ENCODE measurements at places on chromosomes 7 and 10.

DNA sequence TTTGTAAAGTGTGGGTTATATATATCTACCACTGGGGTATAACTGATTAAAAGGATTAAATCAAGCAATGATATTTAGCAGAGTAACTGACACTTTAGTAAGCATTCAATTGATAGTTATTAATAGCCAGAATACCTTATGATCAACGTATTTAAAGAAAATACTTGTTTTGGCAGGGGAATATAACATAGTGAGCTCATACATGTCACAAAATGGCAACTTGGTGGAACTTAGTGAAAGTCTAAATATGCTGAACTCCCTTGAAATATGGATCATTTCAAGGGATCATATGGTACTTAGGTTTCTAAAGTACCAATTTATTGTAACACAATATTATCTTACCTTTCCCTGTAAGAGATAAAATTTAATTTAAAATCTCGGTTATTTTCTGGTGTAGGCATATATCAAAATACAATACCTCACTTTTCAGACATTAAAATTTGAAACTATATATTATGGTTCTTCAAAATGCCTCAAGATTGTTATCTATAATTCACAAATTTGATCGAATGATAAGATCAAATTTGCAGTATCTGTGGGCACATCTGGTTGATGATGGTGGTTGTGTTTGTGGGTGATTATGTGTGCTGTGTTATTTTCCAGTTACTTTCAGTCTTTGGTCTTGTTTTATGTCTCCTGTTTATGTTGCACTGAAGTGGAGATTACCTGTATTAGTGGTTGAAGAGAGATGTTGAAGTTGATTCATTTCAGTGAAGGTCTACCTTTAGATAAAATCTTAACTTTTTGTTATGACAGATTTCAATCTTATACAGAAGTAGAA is 5.2 kb downstream of the ARL4A start:
- no peak for DNase-seq

DNA sequence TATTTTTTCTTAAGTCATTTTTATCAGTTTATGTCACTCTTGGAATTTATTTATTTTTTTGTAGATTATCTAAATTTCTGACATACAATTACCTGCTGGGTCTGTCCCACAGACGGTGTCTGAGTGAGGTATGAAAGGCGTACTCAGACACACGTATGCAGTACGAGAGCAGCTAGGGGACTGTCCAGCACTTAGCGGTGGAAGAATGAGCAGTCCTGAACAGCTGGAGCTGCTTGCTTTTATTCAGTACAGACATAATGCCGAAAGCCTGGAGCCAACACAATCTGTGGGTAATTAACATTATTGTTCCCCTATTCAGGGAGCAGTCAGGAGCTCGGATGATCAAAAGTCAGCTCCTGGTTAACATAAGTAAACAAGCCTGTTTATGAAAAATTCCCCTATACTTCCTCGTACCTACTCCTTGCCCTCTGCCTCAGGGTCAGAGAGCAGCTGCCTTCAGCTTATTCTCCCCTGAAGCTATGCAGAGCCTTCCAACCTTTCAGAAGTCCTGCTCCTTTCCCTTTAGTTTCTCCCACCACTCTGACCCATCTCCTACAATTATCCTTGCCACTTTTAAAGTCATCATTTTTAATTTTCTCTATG is 488.0 kb upstream of the POM121L12 start:
- no peak for DNase-seq

- no peak for DNase-seq
These were observed 141.4 kb upstream of the STK17A start for GRCh38 chr7:43441231-43442130.

GRCh38 chr7:43658718-43659548 is 70.4 kb downstream of the COA1 start:
- DNase-seq = no peak

DNA sequence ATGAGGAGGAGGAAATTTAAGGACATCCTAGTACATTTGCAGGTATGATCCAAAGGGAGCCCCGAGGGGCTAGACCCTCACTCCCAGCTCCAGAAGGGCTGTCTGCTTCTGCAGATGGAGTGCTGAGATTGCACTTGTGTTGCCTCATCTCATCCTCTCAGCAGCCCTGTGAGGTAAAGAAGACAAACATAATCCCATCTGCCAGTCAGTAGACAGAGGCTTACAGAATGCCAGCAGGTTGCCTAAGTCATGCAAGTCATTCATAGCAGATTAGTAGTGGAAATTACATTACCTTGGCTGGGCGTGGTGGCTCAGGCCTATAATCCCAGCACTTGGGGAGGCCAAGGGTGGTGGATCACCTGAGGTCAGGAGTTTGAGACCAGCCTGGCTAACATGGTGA is 45.4 kb downstream of the BLVRA start:
- DNase-seq = no peak

- DNase-seq = no peak
These were observed 437.5 kb downstream of the KIF20B start for GRCh38 chr10:90138844-90139243.

DNA sequence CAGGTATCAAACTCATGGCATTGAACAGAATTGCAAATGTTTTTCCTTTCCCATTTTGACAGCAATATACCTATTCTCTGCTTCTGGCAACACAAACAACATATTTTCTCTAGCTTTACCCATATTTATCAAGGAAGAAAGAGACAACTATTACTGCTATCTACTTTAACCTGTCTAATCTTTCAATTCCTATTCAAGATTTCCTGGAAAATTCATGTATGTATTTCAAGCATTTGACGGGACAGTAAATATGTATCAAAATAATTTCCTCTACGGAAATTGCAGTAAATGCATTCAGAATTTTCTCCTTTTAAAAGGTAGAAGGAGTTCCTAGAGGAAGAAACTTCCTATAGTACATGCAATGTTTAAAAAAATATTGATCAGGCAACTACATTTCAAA is 179.3 kb upstream of the LRRN3 start:
- no peak for DNase-seq

DNA sequence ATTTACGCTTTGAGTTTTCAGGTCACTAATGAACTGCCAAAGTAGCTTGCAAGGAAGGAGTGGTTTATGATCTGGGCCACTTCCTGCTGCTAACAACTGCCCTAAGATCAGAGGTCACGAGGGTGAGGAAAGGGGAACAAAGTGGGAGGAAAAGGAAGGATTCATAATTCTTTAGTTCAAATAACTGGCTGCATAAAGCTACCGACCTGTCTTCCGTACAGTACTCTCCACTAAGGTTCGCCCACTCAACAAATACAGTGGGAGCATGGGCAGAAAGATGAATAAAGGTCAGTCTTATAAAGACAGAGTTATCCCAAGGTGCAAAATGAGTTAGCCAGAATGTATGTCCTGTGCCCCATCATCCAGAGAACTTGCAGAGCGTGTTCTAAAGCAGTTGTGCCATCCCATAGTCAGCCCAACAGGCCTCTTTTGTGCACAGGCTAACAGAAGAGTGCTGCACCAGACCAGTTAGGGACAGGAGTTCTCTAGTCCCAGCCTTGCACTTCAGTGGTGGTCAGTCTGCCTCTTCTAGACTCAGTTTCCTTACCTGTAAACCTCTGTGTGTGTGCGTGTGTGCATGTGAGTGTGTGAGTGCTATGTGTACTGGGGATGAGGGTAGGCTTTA is 65.9 kb downstream of the CREB3L2 start:
- DNase-seq = no peak

- DNase-seq = peak; percentile 8
These were observed 1128.7 kb downstream of the CNTNAP2 start for GRCh38 chr7:147245274-147245673.

DNA sequence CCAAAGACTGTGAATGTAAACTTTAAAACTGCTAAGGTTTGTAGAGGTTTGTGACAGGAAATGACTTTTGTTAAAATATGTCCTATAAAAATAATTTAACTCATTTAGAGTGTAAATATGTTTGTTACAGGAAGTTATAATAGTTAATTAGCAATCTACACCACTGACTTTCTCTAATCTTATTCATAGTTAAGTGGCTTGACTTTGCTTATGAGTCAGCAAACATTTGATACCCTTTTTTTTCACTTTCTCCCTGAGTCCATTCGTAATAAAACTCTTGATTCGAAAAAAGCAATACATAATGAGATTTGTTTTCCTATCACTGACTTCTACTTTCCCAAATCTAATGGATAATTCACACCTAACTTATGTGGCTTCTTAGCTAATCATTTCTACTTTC is 317.7 kb upstream of the SEMA3C start:
- no peak for DNase-seq

GRCh38 chr7:18437101-18437500 is 58.4 kb upstream of the HDAC9 start:
- no peak for DNase-seq

DNA sequence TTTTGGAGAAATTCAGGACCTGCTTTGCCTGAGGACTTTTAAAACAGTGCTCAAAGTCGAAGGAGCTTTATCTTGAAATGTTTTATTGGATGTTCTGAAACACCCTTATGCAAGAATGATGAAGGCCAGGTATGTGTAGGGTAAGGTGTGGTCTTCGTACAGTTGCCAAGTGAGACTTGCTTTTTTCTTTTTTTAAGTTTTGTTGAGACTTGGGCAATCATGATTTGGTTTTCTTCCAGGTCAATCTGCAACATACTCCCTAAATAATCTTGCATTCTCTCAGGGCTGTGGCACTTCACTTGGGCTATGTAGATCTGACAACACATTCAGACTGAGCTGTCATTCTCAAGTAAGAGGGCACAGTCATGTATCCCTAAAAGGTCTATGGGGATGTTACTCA is 75.0 kb downstream of the GATA3 start:
- DNase-seq = no peak

DNA sequence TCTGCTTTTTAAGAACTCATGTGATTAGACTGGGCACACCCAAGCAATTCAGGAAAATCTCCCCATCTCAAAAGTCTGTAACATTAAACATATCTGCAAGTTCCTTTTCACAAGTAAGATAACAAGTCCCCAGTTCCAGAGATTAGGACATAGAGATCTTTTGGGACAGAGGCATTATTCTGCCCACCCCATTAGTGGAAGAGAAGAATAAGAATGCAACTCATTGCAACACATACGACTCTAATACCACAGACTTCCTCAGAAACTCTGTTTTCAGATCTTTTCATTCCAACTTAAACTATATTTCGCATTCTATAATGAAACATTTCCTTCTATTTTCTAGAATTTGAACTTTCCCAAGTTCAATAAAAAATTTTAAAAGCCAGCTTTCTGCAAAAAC is 137.7 kb downstream of the SEMA3C start:
- no peak for DNase-seq

GRCh38 chr7:108499566-108499965 is 26.4 kb downstream of the PNPLA8 start:
- DNase-seq = no peak

GRCh38 chr10:78194539-78195402 is 161.1 kb downstream of the RPS24 start:
- no peak for DNase-seq

DNA sequence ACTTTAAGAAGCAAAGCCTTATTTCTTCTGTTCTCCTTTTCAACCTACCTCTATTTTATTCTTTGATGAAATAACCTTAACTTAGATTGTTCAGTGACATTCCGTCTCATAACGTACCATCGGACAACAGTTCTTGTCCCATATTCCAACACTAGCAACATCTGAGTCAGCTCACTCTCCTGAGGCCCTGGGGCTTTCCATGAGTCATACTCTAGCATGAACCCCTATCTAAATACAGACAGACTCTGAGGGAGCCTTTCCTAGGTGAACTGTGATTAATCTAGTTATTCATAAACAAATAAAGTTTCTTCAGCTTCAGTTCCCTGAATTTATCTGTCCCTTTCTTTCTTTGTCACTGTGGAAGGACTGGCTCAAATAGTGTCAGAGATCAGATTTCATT is 168.7 kb upstream of the LYZL1 start:
- no peak for DNase-seq

GRCh38 chr7:91128683-91129348 is 135.4 kb upstream of the FZD1 start:
- DNase-seq = no peak

DNA sequence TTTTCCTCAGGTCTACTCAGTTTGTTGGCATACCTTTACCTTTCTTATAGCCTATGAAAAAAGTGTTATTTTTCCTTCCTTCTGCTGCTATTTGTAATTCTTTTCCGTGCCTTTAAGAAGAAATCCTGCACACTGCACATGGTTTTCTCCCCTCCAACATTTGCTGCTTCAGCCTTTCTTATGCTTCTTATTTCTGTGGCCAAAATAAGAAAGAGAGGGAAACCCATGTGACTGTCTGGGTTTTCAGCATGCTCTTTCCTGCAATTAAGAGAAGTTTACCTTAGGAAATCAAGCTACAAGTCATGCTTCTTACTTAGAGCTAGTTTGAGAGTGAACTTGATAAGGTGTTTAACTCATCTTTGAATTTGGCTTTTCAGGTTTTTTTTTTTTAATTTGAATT is 11.0 kb downstream of the TBC1D12 start:
- DNase-seq = no peak

DNA sequence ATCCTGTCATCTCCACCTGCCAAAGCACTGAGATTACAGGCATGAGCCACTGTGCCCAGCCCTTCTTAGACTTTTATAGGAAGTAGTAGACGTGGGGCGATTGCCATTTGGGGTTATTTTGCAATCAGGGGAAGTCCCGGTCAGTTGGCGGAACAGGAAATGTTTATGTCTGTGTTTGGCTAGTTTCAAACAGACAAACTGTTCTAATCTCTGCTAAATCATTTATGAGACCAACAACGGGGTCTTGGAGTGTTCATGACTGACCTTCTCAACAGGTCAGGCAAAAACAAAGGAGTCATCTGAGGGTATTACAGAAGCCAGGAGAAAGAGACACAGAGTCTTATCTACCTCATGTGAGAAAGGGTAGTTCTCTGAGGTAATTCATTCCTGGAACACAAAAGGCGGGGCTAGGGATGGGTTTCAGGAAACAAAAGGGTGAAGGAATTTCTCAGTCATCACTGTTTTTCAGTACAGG is 6.6 kb upstream of the TPK1 start:
- no peak for DNase-seq

DNA sequence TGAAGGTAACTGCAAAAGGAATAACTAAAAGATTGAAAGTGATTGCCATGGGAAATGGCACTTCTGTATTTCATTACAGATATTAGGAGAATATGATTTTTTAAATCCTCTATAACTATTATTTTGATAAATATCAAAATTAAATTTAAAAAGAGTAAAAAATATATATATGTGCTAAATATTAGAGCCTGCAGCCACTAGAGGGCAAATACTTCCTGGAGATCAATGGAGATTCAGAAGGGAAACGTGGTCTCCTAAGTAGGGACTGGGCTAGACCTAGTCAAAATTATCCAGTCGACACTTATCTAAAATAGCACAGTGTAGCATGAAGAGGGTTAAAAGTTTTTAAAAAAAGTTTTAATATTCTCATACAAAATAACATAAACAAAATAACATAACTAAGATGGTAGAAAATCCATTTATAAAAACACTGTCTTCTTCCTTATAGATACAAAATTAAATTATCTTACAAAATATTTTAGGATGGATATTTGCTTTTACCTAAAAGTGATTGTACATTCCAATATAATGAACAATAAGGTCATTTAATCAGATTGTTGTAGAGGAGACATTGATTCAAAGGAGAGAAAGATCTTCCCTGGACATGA is 434.3 kb downstream of the MDFIC start:
- DNase-seq = no peak

DNA sequence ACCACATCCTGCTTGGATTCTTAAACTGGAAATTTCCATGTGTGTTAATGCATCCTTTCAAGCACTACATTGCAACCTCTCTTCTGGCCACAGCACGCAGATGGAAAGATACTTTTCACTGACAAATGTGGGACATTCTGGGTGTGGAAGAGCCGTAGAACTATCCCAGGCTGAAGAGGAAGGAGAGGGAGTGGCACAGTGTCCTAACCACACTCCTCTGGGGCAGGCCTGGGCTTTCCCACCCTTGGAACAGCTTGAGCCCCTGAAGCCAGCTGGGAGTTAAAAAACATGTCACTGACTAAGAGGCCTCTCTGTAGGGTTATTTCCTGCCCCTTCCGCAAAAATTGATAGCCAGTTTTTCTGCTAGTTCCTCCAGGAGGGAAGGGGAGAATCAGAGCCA is 34.0 kb upstream of the DNMBP start:
- no peak for DNase-seq

Data from stimulated activated CD4-positive, alpha-beta T cell treated with anti-CD3 and anti-CD28 coated beads, Interleukin-12 subunit alpha, Interleukin-12 subunit beta, amount 100 ng/mL, for 24 hours (primary cell).